ENCODE measurements at places on chromosomes 5 and 9.

DNA sequence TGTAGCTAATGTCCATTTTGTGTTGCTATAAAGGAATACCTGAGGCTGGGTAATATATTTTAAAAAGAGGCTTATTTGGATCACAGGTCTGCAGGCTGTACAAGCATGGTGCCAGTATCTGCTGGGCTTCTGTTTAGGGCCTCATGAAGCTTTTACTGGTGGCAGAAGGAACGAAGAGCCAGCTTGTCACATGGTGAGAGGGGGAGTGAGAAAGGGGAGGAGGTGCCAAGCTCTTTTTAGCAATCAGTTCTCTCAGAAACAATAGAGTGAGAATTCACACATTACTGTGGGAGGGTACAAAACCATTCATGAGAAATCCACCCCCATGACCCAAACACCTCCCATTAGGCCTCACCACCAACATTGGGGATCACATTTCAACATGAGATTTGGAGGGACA lies 340.9 kb downstream of the RASEF start:
- no peak for DNase-seq

DNA sequence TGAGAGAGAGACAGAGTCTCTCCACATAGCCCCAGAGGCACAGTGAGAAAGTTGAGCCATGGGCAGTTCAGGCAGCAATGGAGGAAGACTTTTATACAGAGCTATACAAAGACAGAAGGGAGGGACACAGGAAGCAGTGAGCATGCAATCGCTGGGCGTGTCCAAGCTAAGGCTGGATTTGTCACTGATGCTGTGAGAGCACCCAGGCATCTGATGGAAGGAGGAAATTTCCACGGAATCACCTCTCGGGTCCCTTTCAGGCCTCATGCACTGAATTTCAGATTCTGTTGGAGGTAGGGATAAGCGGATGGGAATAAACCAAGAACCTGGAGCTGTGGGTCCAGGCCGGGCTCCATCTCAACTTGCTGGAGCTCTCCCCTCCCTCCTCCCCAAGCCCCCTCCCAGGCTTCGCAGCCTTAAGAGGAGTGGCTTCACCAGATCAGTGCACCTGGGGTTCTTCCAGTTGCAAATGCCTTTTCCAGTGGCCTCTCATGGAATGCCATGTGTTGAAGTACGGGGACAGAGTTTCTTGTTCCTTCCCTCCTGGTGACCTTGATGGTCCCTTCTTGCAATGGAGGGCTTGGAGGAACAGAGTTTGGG lies 114.8 kb upstream of the ALDH1B1 start:
- DNase-seq, result no peak

- no peak for DNase-seq
Observed at GRCh38 chr5:178455480-178455835, 134.7 kb downstream of the COL23A1 start.

- no peak for DNase-seq
Observed at GRCh38 chr9:37437010-37437409, 14.5 kb downstream of the GRHPR start.

GRCh38 chr9:32707326-32707725 lies 71.9 kb upstream of the TAF1L start:
- DNase-seq, result no peak

DNA sequence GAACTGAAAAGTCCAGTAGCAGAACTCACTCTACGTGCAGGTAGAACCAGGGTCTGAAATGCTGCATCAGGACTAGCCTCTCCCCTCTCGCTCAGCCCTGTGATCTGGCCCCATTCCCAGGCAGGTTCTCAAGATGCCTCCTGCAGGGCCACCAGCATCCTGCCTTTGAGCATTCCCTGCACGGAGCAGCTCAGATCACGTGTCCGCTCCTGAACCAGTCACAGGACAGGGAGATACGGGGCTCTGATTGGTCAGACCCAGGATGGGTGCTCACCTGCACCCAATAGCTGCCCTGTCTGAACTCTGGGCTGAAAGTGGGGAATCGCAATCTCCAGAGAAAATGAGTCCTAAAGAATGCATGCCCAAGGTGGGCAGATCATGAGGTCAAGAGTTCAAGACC lies 50.8 kb downstream of the NEURL1B start:
- DNase-seq, result no peak

Measured in stimulated activated CD8-positive, alpha-beta memory T cell treated with anti-CD3 and anti-CD28 coated beads, Interleukin-15, amount 100 ng/mL, for 24 hours (primary cell).